Calu3 (cell line): ENCODE measurements at places on chromosomes 16 and 17.

DNA sequence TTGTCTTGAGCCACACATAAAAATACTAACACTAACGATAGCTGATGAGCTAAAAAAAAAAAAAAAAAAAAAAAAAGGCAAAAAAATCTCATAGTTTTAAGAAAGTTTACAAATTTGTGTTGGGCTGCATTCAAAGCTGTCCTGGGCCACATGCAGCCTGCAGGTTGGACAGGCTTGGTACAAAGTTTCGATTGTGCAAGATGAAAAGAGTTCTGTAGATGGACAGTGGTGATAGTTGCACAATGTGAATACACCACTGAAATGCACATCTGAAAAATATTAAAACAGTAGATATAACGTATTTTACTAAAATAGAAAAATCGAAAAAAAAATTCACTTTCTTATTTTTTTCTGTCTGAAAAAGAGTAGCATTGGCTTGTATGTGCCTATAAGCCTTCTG is 42.9 kb downstream of the AMFR start:
- no peak for DNase-seq

DNA sequence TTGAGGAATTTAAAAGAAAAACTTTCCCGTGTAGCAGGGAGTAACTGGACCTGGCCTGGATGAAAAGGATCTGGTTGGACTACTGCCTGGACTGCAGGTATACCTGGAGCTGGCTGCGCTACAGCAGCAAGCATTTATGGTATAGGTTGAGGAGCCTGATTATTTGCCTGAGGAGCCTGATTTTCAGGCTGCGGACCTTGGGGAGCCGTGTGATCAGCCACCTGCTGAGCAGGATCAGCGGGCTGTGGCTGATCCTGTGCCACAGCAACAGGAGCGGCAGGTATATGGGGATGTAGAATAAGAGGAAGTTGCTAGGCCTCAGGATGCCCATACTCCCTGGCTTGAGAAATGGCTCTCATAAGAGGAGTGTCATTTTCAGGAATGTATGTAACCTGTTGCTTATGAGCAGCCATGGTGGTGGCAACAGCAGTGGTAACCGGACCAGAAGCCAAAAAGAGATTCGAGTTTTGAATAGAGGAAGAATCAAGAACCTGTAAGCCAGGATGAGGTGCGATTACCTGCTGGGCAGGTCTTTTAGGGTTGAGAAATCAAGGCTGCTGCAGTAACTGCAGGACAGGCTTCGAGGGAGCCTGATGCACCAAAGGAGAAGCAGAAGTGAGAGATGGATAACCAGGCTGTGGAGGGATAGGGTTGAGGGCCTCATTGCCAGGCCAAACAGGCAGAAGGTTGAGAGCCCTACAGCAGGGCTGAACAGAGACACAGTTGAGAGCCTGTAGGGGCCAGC is 60.9 kb upstream of the ARL4D start:
- DNase-seq: no peak

GRCh38 chr16:70706948-70707465 is 21.2 kb upstream of the MTSS2 start:
- DNase-seq: peak; percentile 61

DNA sequence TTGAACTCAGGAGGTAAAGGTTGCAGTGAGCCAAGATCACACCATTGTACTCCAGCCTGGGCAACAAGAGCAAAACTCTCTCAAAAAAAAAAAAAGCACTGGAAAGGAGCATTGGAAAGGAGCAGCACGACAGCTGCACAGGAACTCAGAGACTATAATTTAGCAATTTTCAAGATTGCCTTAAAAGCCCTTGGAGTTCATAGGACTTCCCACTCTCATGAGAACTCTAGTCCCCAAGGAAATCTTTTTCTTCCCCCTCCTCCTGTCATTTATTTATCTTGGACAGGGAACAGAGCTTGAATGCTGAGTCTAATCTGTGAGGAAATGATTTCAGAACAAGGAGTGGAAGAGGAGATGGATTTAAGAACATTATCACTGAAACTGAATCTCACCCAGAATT is 69.0 kb downstream of the PLXDC1 start:
- no peak for DNase-seq

GRCh38 chr17:34624767-34625383 is 45.5 kb downstream of the TMEM132E start:
- no peak for DNase-seq

DNA sequence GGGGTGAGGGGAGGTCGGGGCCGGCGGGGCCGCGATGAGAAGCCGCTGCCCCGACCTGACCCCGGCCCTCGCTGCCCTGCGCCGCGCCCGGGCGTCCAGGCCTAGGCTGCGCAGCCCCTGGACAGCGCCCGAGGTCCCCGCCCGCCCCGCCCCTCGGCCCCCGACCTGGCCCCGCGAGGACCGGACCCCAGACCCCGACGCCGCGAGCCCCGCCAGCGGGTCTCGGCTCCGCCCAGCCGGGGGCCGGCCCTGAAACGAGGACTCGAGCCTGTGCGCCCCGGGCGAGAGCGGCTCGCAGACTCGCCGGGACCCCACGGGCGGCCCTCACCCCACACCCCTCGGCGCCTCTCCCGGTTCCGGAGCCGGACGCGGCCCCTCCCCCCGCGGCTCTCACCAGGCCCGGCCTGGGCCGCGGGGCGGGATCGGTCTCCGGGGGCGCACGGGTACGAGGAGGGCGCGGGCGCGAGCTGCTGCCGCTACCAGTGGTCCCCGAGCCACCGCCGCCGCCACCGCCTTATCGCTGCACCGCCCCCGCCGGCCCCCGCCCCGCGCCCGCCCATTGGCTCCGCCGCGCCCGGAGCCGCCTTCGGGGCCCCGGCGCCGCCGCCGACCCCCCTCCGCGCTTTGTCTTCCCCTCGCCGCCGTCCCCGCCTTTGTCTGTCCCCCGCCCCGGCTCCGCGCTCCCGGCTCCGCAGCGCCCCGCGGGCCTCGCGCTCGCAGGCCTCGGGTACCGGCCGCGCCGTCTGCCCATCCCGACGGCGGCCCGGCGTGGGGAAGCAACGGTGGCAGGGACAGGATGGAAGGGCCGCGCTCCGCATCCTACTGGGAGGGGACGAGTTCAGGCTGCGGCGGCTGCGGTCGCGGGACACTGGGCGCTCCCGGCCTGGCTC is at the start of gene LIMD2:
Gene LIMD2, minus strand, starts transcription at position 488 of the 890 bp plus-strand sequence. CDS start 827 bp downstream, outside the sequence.
- peak; percentile 26 for DNase-seq

- DNase-seq: no peak
Observed at GRCh38 chr17:57890857-57891232, 41.0 kb upstream of the MRPS23 start.

DNA sequence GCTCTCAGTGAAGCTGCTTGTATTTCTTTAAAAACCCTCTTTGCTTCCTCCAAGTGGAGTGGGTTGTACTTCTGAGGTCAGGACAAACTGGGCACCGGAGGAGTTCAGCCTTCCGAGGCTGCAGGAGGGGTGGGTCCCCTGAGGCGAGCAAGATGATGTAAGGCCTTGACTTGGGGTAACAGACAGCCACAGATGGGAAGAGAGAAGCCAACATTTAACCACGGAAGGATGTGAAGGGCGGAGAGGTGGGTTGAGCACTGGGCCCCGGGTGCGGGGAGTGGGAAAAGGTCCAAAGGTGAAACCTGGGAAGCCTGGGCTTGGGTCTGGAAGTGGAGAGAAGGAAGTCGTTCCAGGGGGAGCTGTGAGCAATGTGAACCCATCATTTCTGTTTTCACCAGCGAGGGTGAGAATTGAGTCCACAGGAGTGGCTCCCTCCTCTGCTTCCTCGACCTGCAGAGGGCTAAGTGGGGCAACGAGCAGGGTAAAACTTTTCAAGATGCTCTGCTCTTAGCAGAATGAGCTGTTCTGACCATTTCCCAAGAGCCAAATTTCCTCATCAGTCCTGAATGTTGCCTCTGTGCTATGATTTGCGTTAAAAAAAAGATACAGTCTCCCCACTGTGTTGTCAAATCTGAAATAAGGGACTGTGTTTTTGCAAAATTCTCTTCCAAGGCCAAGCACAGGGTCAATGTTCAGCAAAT is 137.7 kb upstream of the CRHR1 start:
- no peak for DNase-seq

- no peak for DNase-seq
Observed at GRCh38 chr17:27620721-27621120, 10.3 kb upstream of the LGALS9 start.

DNA sequence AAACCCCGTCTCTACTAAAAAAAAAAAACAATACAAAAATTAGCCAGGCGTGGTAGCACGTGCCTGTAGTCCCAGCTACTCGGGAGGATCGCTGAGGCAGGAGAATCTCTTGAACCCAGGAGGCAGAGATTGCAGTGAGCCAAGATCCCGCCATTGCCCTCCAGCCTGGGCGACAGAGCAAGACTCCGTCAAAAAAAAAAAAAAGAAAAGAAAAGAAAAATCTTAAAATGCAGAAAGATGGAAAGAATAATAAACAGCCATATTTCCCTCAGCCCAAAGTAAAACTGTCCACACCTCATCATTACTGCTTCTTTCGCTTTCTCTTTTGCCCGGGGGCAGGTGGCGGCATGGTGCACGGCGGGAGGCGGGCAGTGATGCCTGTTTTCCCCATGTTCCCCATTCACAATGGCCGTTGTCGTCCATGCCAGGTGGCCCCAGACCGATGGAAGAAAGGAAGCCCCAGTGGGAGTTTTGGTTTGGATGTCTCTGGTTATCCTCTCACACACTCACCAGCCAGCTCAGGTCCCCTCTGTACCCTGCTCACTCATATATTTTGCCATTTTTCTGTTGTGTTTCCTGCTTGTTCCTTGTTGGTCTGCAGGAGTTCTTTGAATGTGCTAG is 37.0 kb upstream of the PEMT start:
- DNase-seq: peak; percentile 11

DNA sequence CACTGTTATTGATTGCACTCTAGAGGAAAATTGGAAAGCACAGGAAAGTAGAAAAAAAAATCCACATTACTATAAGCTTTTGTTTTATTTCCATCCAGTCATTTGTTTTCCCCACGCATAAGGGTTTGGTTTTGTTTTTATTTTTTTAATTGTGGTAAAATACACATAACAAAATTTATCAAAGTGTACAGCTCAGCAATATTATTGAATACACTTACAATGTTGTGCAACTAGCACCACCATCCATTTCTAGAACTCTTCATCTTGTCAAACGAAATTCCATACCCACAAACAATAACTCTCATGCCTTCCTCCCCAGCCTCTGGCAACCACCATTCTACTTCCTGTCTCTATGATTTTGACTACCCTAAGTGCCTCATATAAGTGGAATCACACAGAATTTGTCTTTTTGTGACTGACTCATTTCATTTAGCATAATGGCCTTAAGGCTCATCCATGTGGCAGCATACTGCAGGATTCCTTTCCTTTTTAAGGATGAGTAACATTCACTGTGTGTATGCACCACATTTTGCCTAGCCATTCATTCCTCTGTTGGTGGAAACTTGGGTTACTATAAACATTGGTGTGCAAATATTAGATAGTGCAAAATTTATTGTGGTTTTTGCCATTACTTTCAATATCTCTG is 11.1 kb downstream of the SPPL2C start:
- no peak for DNase-seq

DNA sequence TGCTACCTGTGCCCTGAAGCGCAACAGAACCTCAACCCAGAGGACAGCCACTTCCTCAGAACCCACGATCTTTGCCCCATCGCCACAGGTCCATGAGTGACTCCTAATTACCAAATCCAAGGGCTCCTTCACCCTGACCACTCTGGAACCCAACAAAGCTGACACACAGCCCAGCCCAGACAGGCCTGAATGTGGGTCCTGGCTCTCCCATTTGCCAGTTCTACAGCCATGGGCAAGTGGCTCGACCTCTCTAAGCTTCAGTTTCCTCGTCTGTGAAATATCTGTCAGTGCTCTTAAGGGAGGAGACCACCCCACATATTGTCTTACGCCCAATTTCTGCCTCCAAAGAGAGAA is 18.0 kb upstream of the ENDOV start:
- no peak for DNase-seq

DNA sequence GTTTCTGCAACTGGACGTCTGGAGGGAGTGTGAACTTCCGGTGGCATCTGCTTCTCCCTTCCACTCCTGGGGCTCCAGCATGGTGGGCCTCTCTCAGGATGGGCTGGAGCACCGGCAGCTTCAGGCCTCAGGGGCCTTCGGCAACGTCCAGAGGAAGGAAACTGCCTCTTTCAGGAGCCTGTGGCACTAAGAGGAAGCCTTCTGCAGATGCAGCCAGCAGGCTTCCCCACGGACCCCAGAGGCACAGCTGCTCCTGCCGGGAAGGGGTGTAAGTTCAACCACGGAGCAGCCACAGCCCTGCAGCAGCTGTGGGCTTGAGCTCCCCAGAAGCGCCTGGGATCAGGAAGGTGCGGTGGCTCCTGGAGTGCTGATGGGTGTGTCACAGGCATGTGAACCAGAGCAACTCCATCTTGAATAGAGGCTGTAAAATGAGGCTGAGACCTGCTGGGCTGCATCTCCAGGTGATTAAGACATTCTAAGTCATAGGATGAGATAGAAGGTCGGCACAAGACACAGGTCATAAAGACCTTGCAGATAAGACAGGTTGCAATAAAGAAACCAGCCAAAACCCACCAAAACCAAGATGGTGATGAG is 50.8 kb upstream of the KLHDC4 start:
- DNase-seq: no peak

- DNase-seq: peak; percentile 15
Observed at GRCh38 chr17:74671031-74671771, 41.5 kb downstream of the CD300LF start.

GRCh38 chr16:8848939-8849391 is 19.8 kb downstream of the CARHSP1 start:
- DNase-seq: no peak

GRCh38 chr17:17741349-17742023 is 60.2 kb downstream of the RAI1 start:
- no peak for DNase-seq

DNA sequence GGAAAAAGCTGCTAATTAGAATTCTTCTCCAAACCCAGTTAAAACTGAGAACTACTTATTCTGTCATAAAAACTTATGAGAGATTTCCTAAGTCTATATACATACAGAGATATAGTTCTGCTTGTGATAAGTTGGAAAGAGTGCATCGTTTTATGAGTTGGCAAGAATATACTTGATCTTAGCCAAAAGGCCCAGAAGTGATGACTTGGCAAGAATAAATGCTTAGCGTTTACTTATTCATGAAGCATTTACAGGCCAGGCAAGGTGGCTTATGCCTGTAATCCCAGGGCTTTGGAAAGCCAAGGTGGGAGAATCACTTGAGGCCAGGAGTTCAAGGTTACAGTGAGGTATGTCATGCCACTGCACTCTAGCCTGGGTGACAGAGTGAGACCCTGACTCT is 81.7 kb downstream of the CYB561 start:
- DNase-seq: no peak
